Activated CD4-positive, alpha-beta T cell treated with anti-CD3 and anti-CD28 coated beads, Interleukin-2, amount 50 U/mL, for 24 hours (primary cell): ENCODE measurements at places on chromosomes 3 and 15.
A peak's percentile ranks its signal among the peaks of the same experiment; 100 is the strongest.

GRCh38 chr3:9223672-9224071, 25.8 kb downstream of the SRGAP3 start:
- DNase-seq, result no peak

- no peak for DNase-seq
These were observed 550 bp downstream of the CLN6 start for GRCh38 chr15:68228971-68229385.

DNA sequence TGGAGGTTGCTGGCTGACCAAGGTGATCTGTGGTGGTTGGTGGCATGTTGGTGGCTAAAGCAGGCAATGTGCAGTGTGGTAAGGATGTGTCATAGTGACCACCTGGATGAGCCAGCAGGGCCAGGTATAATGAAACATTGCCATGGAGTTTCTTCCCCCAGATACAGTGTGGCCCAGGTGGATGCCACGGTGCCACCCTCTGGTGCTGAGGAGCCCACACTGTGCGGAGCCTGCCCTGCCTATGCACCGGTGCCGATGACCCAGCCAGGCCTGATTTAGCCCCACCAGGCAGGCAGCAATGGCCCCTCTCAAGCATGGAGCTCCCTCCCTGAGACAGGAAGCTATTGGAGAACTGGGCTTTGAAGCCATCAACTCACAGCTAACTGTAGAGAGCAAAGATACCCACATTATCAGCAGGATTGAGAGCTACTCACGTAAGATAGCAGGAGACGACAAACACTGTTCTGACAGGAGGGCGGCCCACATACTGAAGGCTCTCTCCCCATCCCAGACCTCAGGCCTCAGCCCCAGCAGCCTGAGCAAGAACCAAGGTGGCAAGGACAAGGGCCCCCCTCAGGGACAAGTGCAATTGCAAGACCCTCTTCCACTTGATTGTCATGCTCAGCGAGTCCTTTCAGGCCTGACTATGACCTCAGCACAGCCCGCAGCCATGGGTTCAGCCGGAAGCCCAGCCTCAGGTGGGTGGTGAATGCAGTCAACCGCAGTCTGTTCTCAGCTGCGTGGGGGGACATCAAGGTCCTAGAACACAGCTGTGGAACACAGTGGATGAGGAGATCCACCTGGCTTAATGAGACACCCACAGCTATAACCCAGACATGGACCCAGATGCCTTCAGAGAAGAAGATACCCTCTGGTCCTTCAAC, 82.8 kb upstream of the CDV3 start:
- peak; percentile 53 for DNase-seq

DNA sequence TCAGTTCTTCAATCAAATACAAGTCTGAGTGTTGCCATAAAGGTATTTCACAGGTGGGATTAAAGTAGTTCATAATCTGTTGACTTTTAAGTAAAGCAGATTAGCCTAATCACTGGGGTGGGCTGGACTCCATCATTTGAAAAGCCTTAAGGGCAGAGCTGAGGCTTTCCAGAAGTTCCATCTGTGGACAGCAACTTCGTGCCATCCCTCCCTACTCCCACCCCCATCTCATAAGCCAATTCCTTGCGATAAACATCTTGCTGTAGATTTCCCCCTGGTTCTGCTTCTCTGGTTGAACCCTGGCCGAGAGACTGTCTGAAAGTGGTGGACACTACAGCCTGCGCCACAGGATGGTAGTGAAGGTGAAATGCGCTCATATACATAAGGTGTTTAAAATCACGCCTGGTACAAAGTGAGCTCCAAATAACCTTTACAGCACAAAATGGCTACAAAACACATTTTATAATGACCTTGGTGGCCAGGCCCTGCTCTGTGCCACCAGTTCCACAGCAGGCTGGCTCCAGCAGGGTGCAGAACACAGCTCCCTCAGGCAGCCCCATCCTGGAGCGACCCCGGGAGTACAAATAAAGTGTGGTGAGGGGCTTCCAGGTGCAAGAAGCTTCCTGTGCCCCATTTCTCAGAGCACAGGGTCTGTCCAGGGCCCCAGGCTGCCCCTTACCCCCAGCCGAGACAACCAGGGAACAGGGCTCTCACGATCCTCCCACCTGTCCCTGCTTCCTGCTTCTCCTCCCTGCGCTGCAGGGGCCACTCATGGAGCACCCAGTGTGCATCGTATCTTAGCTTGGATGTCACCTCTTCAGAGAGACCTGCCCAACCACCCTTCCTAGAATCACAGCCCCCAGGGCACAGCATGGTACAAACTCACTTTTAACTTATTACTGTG, 25.8 kb upstream of the GATA2 start:
- DNase-seq, result no peak

- DNase-seq, result no peak
These were observed 8.8 kb upstream of the ATP11B start for GRCh38 chr3:182784542-182784941.

DNA sequence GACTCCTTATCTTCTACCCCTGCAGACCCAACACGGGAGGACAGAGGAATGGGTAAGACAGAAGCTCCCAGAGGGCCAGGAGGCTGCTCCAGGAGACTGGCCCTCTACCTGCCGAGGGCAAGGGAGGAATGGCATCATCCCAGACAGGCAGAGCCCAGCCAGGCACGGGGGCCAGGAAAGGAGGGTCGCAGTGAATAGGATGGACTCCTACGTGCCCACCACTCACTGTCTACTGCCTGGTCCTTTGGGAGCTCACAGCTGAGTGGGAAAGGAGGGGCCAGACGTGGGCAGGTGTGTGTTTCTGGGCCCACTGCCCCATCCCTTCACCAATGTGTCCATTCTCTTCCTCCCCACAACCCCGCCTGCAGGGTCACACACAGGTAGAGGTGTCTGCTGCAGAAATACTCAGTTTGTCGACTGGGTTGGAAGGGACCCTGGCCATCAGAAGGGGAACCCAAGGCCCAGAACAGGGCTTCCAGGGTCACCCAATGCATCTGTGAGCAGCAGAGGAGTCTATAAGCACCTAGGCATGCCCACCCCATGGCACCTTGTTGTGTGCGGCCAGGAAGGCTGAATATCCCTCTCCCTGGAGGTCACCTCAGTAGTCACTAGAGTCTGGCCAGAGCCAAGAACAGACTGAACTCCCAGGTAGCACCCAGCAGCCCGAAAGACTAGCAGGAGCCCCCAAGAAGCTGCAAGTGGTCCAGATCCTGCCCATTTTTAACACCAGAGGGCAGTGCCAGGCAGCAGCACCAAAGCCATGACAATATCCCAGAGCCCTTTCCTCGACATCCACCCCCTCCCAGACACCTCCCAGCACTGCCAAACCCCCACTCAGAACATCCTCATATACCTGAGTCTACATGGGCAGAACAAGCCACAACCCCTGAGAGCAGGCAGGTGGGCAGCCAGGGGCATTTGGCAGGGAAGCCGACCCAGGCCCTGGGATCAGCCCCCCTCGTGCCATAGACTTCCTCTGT, 24.0 kb downstream of the TKT start:
- DNase-seq, result no peak

- DNase-seq, result no peak
These were observed 138.7 kb upstream of the CADM2 start for GRCh38 chr3:84820126-84820525.

DNA sequence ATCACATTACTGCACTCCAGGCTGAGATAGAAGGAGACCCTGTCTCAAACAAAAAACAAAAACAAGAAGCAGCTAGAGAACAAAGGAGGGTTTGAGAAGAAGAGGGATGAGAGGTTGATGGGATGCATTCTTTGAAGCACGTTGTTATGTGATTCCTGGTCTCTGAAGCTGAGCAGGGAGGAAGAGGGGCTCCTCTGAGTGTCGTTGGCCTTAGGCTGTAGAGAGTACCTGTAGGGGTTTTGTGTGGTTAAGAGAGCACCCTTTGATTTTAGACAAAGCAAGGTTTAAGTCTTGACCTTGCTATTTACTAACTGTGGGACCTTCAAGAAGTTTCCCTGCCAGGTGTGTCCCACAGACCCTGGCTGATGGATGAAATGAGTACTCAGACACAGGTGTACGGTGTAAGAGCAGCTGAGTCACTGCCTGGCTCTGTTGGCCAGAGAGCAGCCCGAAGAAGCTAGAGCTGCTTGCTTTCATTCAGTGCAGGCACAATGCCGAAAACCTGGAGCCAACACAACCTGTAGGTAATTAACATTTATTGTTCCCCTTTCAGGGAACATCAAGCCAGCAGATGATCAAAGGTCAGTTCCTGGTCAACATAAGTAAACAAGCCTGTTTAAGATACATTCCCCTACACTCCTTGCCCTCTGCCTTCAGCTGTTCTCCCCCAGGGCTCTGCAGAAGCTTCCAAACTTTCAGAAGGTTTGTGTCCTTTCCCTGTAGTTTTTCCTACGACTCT, 67.2 kb downstream of the LRRK1 start:
- no peak for DNase-seq

GRCh38 chr3:119924111-119925094, 142.5 kb downstream of the NR1I2 start:
- no peak for DNase-seq

DNA sequence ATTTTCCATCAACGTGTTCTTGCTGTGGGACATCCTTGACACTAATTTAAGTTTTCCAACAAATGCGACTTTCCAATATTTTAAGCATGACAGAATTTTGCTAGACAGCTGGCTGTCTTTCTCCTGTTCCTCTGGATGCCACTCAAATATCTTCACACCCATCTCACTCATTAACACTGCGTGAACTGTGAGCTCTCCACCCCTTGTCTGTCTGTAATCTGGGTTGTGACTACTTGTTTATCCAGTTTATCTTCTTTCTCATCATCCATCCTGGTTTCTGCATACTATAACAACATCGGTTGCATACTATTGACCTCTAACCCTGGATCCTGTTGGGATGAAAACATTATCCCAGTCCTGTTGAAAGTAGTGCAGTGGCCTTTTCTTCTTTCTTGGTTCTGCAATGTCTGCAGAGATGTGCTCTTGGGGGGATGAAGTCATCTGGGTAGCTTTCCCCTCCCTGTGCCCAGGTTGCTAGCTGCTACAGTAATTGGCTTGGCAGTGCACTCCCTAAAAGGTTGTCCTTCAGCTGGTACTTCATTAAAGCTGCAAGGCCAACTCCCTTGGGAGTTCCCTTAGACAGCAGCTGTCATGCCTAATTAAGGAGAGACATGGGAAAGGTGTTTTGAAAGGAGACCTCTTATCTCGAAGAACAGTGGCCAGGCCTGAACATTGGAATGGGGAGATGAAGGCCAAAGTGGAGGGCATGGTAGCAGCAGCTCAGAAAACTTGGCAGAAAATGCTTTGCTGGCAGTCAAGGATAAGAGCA, 24.7 kb downstream of the KAT2B start:
- no peak for DNase-seq
